ENCODE measurements at places on chromosomes 2 and 18. TPM values are rescaled to one million over a fixed set of nuclear protein-coding genes. Genes with fewer than 3 reads are reported as not detected.

GRHL1 gene
- not detected for total RNA-seq

CKAP2L gene
- total RNA-seq, result 0.11 TPM

GULP1 gene
- 42.9 TPM for total RNA-seq

HMSD gene
- not detected for total RNA-seq

DYSF gene
- 3.4 TPM for total RNA-seq

TMEM127 gene
- total RNA-seq, result 31.7 TPM

GKN2 gene
- not detected for total RNA-seq

CSRNP3 gene
- 9.6 TPM for total RNA-seq

ATOH8 gene
- 10.7 TPM for total RNA-seq

SKOR2 gene
- total RNA-seq, result not detected

- DNase-seq, result no peak
Observed at GRCh38 chr2:71974846-71975245, 172.8 kb downstream of the CYP26B1 start.

GRCh38 chr2:109447251-109447661, 166.5 kb downstream of the SEPTIN10 start:
- no peak for DNase-seq

DNA sequence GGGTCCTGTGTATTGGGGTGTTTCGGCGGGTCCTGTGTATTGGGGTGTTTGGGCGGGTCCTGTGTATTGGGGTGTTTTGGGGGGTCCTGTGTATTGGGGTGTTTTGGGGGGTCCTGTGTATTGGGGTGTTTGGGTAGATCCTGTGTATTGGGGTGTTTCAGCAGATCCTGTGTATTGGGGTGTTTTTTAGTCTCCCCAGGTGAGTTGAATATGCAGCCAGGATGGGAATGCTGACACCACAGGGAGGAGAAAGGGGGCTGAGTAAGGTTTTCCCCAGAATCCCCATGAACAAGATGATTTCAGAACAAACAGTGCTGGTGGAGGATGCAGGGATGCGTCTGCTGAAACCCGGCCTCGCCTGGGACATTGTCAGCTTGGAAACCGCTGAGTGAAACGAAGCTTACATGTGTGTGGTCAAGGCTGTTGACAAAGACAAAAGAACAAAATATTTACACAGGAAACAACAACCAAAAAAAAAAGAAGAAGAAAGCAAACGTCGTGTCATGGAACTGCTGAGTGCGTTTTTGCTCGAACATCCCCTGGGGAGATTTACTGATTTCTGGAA, 88.5 kb upstream of the ODC1 start:
- no peak for DNase-seq

- DNase-seq, result no peak
Observed at GRCh38 chr2:157890969-157891642, 15.0 kb upstream of the ACVR1 start.

DNA sequence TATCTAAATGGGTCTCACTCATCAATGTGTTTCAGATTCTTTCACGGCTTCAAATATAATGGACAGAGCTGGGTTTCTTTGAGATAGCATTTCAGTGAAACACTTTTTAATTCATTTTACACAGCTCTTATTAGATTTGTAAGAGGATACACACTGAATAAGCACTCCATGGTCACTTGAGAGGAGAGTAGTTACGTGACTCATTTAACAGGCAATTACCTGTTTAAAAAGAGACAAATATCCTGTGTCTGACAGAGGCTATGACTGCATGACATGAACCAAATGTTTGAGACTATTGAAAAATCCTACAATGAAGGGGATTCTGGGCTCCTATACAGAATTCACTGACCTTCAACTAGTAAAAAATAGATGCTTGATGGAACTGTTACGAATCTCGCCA, 786.9 kb downstream of the EPHA4 start:
- no peak for DNase-seq

GRCh38 chr2:220880623-220881596, 691.2 kb downstream of the EPHA4 start:
- DNase-seq, result no peak

- DNase-seq, result no peak
Observed at GRCh38 chr18:22831441-22831904, 101.7 kb upstream of the RBBP8 start.

- DNase-seq, result no peak
Observed at GRCh38 chr2:207914716-207915115, 110.6 kb downstream of the PLEKHM3 start.

- DNase-seq, result no peak
Observed at GRCh38 chr18:39058386-39059000, 1492.9 kb upstream of the CELF4 start.

GRCh38 chr2:136021406-136021805, 36.0 kb upstream of the DARS1 start:
- DNase-seq, result no peak

GRCh38 chr18:69261406-69261805, 139.3 kb upstream of the DOK6 start:
- DNase-seq, result no peak

GRCh38 chr18:10054366-10054765, 140.6 kb downstream of the VAPA start:
- no peak for DNase-seq

DNA sequence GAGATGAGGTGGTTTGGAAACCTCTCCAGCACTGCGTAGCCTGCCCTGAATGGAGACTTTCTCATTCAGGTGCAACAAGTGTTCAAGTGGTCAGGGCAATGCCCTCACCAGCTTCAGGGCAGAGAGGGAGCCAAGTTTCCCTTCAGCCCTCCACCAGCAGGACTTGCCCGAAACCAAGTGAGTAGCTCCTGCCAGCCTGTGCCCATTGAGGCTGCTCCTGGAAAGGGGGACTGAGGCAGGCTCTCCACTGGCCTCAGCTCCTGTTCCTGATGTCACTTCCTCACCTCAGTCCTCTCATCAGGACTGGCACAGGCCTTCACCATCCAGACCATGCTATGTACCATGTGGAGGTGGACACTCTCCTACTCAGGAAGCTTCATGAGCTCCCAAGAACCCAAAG, 94.6 kb downstream of the CELF4 start:
- no peak for DNase-seq

DNA sequence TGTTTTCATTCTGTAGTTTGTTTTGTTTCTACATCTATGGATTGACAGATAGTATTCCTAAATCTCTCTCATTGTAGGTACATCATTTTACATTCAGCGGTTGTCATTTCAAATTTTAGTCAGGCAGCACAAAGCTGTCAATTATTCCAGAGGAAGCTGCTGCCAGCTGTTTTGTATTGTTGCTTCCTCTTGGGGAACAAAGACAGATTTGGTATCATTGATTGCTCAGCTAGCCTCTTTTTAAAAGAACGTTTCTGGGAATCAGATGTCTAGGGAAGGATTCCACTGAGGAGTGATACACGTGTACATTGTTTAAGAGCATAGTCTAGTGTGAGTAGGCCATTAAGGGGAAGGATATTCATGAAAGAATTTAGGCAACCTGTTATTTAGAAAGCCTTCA, 145.8 kb downstream of the AGPS start:
- no peak for DNase-seq

DNA sequence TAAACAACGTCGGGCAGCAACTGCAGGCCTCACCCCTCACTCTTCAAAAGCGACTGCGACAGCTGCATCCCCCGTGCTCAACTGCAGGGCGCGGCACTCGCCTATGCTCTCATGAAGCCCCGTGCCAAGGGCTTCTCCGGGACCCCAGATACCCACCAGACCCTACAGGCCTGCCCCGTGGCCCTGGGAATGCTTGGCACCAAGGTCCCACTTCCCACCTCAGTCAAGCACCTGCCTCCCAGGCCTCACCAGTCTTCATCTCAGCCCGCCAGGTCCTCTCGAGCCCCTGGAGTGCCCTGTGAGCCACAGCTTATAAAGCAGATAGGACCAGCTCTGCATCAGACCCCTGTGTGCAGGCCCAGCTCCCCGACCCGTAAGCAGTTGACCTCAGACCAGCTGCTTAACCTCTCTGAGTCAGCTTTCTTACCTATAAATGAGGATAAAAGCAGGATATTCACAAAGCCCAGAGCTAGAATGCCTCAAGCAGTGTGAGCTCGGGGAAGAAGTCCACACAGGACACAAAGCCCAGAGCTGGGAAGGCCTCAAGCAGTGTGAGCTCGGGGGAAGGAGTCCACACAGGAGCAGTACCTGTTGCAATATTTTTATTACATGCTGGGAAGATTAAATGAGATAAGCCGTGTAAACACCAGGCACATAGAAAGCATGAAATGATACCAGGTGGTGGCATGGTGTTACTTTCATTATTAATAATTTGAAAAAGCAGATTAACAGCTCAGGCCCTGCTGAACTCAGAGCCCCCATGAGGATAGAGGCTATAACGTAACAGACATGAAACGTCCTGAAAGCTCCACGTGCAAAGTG, 96.9 kb downstream of the HDAC4 start:
- peak; percentile 18 for DNase-seq

DNA sequence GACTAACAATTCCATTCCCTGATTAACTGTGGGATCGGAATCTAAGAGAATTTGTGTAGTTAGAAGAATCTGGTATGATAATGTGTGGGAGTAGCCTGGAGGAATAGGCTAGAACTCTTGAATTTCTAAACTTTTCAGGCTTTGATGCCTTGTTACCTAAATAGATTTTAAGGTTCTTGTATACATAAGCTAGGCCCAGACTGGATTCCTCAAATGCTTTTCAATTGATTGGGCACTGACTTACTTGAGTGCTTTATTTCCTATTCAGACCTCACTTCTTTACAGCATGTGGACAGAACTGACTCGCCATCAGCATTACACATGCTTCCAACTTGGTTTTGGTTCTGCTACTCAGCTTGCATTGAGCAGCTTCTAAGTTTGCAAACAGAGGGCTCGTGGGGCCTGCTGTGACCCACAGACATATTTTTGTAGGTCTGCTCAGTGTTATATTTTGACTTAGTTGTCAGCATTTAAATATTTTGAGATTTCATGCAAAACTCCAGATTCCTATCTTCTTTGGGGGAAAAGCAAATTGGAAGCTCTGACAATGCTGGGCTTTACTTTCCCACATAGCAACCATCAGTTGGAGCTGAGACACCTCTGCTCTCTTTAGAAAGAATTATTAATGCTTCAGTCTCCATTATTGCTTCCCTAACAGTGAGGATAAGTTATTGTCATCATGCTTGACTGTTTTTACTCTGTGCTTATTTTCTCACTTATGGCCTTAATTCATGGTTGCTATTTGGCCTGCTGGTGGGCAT, 5.7 kb downstream of the PARD3B start:
- no peak for DNase-seq

DNA sequence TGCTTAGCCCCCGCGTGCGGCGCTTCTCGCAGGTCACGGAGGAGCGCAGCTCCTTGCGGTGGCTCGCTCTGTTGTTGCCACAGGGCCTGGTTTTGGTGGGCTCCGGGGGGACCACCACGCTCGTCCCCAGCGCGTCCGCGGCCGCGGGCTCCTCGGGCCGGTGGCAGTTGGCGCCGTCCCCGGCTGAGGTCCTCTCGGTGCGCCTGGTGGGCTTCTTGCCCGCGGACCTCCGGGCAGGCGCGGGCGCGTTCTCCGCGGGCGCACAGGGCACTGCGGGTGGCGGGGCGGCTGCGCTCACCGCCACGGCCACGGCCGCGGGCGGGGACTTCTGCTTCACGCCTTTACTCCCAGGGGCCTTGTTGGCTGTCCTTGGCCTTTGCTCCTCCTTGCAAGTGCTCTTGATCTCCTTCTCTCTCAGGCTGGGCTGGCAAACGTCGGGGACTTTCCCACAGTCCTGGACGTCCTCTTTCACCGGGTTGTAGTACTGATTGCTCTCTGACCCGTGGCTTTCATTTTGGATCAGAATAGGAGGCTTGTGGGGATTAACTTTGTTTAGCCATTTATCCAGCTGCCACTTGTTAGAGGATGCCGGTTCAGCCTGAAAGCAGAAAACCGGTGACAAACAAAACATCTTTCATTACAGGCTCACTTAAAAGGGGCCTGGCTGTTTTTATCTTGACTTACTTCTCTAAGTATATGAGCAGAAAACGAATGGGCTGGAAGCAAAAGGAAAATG, 104.0 kb upstream of the REV1 start:
- no peak for DNase-seq

DNA sequence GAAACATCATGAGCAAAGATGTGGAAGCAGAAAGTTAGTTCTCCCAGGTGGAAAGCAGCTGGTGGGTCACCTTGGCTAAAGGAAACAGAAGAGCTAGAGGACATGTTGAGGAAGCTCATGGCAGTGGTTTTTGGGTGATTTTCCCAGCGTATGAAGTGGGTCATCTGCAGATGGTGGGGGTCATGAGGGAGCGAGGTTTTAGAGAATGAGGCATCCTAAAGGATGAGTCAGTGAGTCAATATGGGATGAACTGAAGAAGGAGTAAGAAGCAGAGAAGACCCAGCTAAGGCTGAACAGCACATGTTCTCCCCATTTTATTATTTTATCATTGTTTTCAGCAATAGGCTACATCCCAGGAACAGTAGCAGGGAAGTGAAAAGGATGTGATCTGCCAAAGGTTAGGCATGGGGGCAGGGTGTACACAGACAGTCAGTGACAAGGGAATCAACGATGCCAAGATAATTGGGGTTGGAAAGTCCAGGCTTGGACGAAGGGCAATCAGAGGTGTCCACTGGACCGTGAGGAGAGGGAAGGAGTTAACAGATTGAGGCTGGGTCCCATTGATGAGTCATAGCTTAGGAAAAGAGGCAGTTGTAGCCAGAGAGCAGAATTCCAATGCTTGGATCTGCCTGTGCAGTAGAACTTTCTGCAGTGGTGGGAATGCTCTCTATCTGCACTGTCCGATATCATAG, 289.3 kb upstream of the RAB12 start:
- DNase-seq, result no peak

- no peak for DNase-seq
Observed at GRCh38 chr2:88329815-88330603, 122.5 kb downstream of the FOXI3 start.

GRCh38 chr2:132951008-132951714, 281.2 kb upstream of the LYPD1 start:
- no peak for DNase-seq

DNA sequence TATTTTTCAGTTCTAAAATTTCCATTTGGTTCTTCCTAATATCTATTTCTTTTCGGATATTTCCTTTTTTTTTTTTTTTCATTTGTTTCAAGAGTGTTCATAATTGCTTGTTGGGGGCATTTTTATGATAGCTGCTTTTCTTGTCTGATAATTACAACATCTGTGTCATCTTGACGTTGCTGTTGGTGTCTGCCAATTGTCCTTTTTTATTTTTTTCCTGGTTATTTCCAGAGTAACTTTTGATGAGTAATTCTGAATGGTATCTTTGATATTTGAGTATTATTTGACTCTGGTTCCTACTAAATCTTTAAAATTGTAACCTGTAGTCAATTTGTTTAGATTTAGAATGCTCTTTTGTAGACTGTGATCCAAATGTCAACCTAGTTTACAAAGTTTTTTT, 51.3 kb upstream of the CHRNA1 start:
- DNase-seq, result no peak
